Posterior cingulate gyrus (tissue), 11 donors: ENCODE measurements at places on chromosomes 1 and 21.

GRCh38 chr1:182604175-182605164, at the start of gene RGS16:
TSS of gene RGS16 (minus strand) at chr1:182604389. CDS start at chr1:182604259, 130 bp downstream.
- peak; percentile 90 for DNase-seq

GRCh38 chr21:32733356-32733755, 5.5 kb upstream of the SYNJ1 start:
- no peak for DNase-seq

DNA sequence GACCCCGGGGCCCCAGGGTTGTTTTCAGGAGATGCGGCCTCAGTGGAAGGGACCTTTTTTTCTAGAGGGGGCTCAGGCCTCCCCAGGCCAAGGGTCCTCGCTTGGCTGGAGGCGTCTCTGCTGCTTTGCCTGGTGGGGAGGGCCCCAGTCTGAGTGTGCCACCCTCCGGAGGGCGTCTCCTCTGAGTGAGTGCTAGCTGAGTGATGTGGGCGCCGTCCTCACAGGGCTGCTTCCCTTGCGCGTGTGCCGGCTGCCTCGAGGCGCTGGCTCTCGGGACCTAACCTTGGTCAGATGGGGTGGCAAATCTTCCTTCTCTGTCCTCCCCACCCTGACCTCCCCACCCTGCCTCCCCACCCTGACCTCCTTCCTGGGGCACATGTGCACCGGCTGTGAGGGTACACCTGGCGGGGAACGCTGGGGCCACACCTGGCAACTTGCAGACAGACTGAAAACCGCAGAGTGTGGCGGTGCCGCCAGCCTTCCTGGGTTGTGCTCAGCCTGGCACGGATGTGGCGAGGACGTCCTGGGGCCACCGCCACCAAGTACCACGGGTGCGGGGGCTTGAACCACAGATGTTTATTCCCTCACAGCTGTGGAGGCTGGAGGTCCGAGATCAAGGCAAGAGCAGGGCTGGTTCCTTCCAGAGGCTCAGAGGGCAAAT, 93.0 kb upstream of the TTC34 start:
- no peak for DNase-seq

- no peak for DNase-seq
Measured at GRCh38 chr1:168865850-168866620, 137.0 kb upstream of the DPT start.

GRCh38 chr1:232978091-232978634, 27.8 kb downstream of the NTPCR start:
- DNase-seq: no peak

GRCh38 chr1:222048094-222048595, 306.3 kb upstream of the DUSP10 start:
- no peak for DNase-seq

DNA sequence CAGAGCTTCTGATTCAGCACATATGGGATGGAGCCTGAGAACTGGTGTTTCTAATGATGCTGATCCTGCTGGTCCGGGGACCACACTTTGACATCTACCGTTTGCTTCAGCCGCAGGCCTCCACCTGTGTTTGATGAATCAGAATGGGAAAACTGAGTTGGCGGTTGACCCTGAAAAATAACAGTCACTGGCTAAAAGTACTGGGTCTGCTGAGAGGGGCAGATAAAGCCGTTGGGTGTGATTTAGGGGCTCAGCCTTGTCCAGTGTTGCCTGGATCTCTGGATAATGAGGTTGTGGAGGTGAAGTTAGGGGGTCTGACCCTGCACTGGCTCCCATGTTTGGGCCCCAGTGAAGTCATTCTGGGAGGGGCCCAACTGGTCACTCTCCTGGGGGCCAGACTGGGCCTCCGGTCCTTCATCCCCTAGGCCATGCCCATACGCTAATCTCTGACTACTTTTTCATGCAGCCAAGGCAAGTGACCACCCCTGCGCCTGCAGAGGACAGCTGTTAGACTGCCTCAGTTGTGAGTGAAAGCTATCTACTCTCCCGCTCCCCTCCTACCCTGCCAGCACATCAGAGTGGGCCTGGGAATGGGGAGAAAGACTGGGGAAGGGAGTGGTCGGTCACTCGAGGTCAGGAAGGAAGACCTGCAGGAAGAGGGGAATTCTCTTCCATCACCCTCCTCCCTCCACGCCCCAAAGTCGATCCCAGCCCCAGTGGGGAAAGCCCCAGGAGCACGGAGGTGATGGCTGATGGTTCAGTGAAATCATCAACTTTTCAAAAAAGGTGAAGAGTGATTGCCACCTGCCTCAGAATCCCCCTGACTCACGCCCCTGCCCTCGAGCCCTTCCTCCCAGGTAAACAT, 27.7 kb downstream of the VASH2 start:
- DNase-seq: no peak

DNA sequence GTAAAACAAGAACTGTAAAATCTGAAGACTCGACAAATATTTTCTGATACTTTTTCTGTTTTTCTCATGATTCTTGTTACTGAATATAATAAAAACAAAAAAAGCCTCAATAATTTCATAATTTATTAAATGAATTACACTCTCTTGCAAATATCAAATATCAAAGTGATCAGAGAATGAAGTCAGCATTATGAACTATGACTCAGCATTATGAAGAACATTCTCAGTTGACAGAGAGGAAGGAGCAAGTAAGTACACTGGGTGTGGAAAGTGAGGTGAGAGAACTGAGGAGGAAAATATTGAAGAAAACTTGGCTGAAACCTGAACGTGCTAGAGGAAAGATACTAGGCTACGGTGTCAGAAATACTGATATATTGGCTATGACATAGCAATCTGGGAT, 529.5 kb downstream of the KCNT2 start:
- DNase-seq: no peak

DNA sequence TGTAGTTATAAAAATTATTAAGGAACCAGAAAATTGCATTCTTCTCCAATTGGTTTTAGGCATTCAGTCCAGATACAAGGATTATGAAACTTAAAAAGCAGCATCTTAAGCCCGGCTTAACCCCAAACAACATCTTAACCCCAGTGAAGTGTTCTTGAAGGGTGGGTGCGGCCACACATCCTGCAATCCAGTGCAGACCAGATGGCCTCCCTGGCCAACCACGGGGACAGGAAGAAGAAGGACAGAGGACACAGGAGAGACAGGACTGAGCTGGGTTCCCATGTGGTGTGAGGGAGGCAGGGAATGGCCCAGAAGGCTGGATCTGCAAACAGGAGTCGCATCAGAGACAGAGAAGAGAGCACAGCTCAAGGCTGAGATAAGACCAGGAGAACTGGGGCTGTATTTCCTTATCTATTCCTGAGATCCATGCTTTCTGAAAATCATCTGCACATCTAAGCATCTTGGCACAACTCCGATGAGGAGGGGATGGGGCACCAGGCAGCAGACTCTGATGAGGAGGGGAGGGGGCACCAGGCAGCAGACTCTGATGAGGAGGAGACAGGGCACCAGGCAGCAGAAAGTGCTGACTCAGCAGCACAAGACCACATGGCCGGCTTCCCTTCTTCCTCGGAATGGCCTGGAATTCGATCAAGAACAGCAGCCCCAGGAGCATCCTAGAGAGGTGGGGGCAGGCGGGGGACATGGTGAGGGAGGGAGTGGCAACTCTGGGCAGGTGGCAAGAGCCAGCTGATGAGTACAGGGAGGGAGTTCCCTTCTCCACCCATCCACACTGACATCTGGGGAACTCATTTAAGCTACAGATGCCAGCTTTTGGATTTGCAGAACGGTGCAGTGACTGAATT, 26.6 kb downstream of the ABCG1 start:
- no peak for DNase-seq

DNA sequence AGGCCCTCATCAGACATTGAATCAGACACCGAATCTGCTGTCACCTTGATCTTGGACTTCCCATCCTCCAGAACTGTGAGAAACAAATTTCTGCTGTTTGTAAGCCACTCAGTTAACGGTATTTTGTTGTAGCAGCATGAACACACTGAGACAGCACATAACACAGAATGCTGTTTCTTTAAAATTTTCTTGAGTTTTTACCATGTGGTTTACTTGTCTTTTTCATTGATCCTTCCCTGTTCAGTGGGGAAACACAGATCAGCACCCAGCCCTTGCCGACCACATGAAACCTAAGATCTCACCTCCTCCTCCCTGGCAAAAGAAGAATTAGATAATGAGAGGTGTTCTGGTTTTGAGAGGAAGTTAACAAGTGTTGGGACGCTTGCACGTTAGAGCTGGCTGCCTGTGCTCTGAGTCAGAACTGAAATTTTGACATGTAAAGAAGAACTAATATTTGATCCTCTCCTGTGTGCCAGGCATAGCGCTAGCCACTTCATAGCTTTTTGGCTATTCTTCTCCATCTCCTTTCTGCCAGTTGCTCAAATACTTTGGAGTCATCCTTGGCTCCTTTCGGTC, 179.6 kb downstream of the DHRS3 start:
- DNase-seq: no peak

DNA sequence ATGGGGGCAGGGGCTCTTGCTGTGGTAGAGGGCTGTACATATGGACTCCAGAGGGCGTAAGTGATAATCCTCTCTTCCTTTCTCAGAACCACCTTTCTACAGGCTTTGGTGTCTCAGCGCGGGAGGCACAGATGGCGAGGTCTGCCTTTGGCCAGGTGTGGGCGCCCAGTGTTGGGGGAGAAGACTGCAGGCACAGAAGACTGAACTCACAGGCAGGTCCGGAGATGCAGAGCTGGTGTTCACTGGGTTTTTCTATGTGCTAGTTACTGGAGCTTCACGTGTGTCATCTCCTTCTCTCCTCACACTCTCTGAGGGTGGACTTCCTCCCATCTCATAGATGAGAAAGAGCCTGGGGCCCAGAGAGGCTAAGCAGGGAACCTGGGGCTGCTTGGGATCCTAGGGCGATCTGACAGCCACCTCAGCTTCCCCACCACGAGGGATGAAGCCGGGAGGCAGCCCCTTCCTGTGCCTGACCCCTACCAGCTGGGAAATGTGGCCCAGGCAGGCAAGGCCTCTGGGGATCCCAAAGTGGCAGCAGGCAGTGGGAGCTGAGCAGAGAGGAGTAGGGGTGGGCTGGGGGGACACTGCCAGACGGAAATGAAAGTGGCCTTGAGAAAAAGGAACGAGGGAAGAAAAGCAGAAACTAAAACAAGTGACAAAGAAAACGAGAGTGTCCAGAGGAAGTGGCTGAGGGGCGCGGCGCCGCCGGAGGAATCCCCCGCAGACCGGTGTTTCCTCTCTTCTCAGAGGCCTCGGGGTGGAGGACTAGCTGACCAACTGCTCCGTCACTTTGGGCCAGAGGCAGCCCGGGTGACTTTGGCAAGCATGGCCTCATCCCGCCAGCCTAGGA, 191.6 kb downstream of the HIVEP3 start:
- DNase-seq: no peak

DNA sequence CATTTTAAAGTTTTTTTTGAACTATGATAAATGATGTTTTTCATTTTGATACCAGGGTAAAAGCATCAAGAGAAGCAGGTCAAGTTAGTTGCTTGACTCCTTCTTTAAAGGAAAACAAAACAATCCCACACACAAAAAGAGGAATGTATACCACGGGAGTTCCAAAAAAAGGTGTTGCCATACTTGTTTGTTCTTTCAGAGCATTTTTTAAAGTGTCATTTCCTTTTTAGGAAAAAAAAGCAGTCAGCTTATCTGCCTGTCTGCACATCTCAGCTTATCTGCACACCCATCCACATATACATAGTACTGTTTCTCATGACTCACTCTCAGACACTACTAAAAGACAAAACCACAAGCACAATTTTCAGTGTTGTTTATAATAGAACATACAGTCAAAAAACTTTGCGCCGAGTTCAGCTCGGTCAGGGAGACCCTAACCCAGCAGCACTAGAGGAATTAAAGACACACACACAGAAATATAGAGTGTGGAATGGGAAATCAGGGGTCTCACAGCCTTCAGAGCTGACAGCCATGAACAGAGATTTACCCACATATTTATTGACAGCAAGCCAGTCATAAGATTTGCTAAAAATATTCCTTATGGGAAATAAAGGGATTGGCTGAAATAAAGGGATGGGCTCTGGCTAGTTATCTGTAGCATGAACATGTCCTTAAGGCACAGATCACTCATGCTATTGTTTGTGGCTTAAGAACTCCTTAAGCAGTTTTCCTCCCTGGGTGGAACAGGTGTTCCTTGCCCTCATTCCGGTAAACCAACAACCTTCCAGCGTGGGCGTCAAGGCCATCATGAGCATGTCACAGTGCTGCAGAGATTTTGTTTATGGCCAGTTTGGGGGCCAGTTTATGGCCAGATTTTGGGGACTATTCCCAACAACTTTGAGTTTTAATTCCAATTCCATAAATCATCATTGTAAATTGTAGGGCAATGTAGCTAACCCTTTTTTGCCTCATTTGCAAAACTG, 11.4 kb upstream of the MNDA start:
- no peak for DNase-seq

GRCh38 chr1:56285554-56286402, 293.6 kb downstream of the PLPP3 start:
- no peak for DNase-seq

DNA sequence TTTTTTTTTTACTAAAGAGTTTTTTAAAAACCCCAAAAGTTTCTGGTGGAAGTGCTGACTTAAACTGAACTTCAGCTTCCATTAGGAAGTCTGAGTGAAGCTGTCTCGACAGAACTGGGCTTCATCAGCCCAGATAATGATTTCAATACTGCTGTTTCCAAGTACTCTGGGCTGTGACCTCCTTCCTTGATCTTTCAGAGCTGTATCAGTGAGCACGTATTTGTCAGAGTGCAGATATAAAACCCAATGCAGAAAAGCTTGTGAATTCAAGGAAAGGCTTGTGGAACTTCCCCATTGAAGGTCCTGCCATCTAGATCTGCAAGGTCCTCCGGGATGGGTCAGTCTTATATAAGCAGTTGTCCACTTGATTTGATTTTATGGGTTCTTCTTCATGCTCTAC, 50.1 kb upstream of the RGS21 start:
- no peak for DNase-seq

DNA sequence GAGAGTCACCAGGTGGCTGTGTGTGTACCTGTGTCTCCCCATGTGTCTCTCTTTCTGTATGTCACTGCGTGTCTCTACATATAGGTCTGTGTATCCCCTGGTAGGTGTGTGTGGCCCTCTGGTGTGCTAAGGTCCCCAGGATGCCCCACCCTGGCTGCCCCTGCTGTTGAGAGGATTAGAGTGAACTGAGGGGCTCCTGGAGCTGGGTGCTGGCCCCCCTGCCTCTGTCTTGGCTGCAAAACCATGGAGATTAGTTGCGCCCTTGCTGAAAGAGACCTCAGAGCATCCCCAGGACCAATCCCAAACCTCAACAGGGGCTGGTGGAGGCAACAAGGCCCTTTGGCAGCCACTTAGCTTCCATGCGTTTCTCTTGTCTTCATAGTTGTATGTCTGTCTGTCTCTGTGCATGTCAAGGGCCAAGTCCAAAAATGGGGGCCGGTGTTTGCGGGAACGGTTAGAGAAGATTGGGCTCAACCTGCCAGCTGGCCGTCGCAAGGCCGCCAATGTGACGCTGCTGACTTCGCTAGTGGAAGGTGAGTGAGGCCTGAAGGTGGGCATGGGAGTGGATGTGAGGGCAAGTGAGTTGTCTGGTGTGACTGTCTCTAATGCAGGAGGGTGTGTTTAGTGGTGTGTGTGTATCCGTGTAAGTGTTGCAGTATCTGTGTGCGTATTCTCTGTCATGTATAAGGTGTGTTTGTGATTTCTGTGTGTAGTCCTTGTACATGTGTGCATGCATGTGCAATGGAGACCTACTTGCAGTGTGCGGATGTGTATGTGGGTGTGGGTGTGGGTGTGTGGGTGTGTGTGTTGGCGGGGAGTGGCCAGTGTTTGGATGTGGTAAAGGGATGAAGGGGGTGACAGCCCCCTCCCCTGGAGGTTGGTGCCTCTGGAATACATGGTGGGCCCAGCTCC, 16.7 kb downstream of the TFAP2E start:
- DNase-seq: no peak
